ENCODE measurements at places on chromosomes 13 and 19.
A peak's percentile ranks its signal among the peaks of the same experiment; 100 is the strongest.

DNA sequence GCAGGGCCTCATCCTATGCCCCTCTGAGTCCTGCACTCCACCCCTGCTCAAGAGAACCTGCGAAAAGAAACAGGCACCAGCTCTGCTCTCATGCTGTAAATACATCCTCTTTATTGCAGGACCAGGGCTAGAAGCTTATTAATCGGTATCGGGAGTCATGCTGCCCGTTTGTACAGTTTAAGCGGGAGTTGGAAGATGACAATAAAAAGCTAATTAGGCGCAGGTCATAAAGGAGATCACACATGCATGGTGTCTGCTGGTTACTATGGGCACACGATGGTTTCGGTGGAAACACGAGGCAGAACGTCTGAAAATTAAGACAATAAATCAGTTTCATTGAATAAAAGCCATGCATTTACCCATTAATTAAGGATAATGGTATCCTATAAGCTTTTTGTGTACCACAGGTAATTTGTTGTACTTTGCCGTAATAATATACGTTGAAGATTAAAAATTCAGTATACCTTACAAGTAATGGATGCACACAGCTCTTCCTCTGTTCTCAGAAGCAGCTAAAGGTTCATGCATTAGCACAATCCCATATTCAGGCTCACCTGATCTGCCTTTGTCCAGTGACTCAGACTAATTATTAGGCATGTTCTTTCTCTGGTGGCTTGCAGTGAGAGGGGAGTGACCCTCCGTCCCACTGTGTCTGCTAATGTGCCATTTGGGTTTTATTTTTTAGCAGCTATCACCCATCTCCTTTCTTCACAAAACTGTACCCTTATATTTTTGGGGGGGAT, 406.0 kb downstream of the TSHZ3 start:
- no peak for DNase-seq

- no peak for DNase-seq
Measured at GRCh38 chr19:16367261-16367683, 42.6 kb downstream of the KLF2 start.

DNA sequence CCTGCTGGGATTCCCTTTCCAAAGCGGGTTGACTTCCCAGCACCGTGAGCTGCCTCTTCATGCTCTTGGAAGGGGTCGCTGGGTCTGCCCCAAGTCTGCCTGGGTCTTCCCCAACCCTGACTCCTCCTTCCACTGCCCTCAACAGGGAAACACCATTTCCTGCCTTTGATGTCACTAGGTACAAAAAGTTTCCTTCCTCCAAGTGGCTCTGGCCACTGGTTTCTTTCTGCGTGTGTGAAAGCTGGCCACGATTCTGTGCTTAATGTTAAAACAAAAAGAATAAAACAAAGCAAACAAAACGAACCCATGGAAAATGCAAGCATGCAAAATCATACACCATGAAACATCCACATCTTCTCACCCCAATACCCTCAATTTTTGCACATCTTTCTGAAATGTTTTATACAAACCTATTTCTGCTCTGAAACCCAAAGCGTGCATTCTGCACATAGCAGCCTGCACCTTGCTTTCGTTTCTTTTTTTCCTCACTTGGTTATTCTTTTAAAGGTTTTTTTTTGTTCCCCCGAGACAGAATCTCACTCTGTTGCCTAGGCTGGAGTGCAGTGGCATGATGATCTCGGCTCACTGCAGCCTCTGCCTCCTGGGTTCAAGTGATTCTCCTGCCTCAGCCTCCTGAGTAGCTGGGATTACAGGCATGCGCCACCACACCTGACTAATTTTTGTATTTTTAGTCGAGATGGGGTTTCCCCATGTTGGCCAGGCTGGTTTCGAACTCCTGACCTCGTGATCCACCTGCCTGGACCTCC, 12.5 kb upstream of the TNFSF9 start:
- DNase-seq: no peak

GRCh38 chr13:71789693-71790329, 77.2 kb downstream of the DACH1 start:
- no peak for DNase-seq

- no peak for DNase-seq
Measured at GRCh38 chr19:35327642-35328041, 1.3 kb upstream of the CD22 start.

- DNase-seq: no peak
Measured at GRCh38 chr13:35164324-35164932, 222.4 kb downstream of the NBEA start.

DNA sequence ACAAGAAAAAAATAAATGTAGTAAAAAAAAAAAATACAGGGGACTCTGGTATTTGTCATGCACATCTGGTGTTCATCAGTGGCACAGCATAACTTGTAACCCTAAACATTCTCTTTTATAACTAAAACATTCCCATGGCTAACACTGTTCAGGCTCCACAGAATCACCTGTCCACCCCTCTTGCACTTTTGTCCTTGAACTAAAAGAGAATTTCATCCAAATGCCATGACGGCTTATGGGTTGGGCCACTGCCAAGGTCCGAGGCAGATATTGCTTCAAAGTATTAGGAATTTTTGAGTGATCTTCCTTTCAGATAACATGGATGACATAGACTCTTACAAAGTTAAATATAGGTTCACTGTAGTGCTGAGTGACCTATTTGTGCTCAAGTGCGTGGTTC, 25.7 kb upstream of the SERP2 start:
- DNase-seq: no peak

DNA sequence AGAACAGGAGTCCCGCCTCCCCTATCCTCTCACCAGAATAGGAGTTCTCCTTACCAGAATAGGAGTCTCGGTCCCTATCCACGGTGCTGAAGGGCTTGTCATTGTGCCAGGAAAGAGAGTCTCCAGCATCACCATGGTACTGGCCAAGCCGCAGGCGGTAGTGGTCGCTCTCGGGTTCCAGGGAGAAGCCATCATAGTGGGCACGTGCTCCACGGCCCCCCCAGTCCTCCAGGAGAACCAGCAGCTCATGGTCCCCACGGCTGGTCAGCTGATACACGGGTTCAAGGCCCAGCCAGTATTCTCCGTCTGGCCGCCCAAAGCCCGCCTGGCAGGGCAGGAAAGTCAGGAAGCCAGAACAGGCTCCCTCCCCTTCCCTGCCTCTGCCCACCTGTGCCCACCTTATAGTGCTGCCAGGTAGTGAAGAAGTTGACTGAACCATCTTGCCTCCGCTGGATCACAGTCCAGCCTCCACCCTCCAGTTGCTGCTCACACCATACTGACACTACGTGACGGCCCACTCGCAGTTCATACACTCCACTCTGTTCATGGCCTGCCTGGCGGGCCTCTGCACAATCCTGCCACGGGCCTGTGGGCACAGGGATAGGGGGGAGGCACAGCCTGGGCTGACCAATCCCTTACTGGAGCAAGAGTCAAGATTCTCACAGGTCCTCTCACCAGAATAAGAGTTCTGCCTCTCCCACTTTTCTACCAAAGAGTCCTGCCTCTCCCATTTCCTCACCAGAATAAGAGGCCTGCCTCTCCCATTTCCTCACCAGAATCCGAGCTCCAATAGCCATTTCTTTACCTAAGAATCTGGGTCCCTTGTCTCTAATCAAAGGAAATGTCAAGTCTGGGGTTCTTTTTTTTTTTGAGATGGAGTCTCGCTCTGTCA, 7.4 kb downstream of the SHFL start:
- no peak for DNase-seq

GRCh38 chr13:81244011-81244410, 903.1 kb upstream of the SPRY2 start:
- DNase-seq: no peak

DNA sequence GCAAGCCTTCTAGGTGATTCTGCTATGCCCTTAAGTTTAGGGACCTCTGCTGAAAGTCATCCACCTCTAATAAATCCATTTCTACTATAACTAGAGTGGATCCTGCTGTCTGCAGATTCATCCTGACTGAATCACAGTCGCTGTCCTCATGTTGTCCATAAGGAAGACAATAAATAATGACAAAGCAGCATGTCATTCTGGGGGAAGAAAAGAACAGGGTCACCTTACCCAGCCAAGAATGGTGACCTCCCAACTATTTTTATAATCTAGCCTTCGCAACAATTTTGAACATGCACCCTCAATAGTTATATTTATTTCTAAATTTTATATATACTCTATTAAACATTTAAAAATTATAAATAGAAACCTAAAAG, 45.0 kb upstream of the UBE2L5 start:
- DNase-seq: no peak

GRCh38 chr13:105773241-105773640, 762.2 kb downstream of the EFNB2 start:
- no peak for DNase-seq

DNA sequence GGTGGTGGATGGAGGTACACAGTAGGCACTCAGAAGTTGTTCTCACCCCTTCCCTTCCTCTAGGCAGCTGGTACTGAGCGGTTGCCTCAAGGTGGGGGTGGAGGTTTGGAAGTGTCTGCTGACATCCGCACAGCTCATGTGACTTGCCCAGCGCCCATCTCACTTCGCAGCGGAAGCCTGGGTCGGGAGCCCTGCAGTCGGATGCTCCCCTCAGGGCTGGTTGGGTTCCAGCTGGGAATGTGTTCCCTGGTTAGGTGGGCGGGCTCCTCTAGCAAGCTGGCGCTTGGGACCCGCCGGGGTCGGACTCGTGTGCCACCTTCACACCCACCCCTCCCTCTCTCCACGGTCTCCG, 10.2 kb downstream of the PPP1R37 start:
- no peak for DNase-seq

DNA sequence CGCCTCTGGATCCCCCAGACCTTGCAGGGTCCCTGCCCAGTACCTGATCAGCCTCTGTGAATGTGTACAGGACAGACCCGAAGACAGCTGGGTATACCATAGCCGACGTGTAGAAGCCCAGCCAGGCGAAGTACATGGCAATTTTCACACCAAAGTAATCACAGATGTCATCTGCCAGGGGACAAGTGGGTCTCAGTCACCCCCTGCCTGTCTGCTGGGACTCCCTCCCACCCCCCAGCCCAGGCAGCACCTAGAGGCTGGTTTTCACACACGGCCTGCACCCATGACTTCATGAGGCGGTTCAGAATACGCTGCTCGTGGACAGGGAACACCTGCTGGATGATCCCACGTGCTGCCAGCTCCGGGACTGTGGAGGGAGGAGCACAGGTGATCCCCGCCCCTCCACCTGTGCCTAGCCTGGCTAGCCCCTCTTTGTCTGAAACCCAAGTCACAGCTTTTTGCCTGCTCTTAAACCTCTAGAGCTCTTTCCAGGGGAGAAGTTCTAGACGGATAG, 3.6 kb downstream of the ANO8 start:
- no peak for DNase-seq

DNA sequence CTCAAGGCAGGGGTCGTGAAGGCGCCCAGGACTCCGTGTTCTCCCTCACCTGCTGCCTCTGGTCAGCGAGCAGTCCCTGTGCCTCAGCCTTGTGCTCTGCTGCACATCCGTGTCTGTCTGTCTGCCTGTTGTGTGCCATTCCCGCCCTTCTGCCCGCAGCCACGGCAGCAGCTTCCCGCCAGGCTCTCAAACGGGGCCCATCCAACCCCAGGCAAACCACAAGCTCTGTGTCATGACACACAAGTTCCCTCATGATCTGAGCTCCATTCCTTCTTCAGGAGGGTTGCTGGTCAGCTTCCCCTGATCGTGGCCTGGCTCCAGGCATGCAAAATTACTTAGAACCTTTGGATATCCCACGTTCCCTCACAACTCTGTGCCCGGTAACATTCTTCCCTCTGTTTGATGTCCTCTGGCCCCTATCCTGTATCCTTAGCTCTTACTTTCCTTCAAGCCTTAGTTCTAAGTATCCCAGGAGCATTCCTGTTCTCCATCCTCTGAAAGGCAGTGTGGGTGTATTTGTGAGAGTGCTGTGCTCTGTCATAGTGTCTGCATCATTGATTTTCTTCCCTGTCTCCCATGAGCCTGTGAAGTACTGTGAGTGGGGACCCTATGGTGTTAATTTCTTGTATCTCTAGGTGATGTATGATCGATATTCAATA, 3.2 kb downstream of the GPR183 start:
- no peak for DNase-seq

GRCh38 chr13:73810647-73811046, 323.6 kb downstream of the KLF12 start:
- no peak for DNase-seq

- peak; percentile 42 for DNase-seq
Measured at GRCh38 chr13:98509271-98510155, 67.4 kb downstream of the STK24 start.

GRCh38 chr19:16969135-16969534, 57.5 kb downstream of the CPAMD8 start:
- no peak for DNase-seq

DNA sequence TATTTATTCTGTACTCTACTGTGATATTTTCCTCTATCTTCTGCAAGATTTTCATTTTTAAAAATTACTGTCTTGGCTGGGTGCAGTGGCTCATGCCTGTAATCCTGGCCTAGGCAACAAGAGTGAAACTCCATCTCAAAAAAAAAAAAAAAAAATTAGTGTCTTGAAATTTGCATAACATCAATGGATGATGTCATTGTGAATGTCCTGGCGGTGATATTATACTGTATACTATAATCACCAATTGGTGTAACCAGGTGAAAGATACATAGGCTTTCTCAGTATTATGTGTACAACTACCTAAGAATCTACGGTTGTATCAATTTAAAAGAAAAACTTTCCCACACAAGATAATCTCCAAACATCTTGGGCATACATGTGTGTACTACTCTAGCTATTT, 15.2 kb downstream of the ZNF331 start:
- DNase-seq: no peak

DNA sequence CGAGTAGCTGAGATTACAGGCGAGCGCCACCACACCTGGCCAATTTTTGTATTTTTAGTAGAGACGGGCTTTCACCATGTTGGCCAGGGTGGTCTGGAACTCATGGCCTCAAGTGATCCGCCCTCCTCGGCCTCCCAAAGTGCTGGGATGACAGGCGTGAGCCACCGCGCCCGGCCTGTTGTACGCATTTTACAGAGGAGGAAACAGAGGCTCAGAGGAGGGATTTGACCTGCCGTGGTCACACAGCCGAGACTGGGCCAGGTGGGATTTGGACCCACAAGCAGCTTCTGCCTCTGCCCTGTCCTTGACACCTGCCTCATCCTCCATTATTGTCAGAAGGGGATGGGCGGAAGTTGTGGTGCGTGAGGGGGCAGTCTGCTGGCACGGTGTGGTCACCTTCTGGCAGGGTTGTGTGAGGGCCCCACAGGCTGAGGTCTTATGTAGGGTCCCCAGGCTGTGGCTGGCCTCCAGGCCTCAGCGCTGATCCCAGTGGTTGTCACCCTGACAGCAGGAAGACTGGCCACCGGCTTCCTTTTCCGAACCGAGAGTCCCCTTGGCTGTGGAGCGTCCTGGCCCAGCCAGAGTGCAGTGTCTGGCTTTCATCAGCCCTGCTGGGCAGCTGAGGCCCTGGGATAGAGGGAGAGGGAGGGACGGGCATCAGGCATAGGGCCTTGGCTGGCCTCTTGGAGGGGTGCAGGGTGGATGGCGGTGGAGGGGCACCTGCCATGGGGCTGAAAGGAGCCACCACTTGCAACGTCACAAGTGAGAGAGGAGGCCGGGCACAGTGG, 20.3 kb downstream of the NFIC start:
- no peak for DNase-seq

DNA sequence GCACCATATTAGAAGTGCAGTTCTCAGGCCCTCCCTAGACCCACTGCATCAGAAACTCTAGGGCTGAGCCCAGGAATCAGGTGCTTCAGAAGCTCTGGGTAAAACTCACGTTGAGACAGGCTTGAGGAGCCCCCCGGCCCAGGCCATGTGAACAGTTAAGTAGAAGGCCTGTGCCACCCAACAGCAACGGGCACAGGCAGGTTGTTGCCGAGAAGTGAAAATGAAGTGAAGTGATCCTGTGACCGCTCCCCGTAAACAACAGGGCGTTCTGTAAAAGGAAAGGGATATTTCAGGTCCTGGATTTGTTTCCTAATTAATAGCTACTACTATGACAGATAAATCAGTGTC, 128.8 kb downstream of the ATP11A start:
- no peak for DNase-seq

All from stimulated activated CD4-positive, alpha-beta T cell treated with anti-CD3 and anti-CD28 coated beads, TNF-alpha, amount 100 ng/mL, for 24 hours (primary cell).